ENCODE measurements at places on chromosomes 5 and 9.

- no peak for ATAC-seq
Observed at GRCh38 chr9:114682846-114683245, 854 bp upstream of the TEX48 start.

DNA sequence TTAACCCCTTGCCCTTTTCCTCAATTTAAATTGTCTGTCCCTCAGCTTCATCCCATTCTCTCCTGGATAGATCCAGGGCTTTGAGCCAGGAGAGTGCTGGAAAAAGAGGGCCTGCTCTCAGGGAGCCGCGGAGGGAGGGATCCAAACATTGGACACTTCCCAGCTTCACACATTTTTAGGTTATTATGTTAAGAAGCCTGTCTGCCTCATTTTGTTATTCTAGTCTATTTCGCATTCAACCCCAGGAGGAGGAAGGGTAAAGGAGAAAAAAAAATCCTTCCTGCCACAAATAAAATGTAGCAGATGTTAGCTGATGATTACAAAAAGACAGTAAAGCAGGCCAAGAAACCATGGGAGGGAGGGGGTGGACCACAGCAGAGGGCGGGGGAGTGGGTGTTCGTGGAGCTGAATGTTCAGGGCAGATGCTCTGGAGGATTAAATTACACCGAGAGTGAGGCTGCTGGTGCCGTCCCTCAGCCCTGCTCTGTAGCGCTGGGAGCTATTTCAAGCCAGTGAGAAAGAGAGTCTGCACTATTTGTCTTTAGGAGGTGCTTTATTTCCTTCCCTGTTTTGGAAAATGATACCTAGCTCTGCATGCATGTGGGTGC lies 60.6 kb upstream of the ZFR start:
- peak; percentile 92 for ATAC-seq

DNA sequence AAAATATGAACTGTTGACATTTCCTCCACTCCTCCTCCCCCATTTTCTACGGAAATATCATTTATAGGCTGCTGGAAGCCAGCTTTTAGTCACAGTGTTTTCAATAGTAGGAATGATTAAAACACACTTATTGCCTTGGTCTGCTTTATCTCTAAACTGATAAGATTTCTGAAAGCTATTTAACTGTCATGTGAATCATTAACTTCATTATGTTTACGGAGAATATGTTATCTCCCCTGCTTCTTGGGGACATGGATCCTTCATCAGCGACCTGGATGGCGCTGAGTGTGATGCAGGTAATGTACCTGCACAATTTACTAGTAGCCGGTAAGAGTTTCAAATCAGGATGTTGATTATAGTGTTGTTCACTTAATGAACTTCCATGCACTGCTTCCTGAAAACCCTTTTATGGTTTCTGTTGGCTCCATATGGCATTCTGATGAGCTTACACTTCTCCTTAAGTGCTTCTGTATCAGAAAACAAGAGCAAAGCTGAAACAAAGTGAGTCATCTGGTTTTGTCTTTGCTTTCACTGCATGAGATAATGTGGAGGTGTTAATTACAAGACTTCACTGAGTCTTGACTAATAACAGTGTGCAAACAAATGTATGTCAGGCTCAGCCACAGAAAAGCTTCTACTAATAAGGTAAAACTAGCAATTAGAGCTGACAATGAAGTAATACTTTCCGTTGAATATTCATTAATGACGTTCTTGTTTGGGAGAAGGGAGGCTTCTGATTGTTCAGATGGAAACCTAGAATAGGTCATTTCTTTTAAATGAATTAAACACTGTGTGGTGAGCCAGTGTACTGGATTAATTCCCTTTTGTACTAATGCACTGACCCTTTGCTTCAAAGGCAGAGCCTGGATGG lies 162.4 kb upstream of the ZNF608 start:
- no peak for ATAC-seq

- no peak for ATAC-seq
Observed at GRCh38 chr5:171336521-171337209, 27.6 kb downstream of the TLX3 start.

GRCh38 chr5:392431-392988 lies 50.5 kb upstream of the EXOC3 start:
- ATAC-seq = no peak

DNA sequence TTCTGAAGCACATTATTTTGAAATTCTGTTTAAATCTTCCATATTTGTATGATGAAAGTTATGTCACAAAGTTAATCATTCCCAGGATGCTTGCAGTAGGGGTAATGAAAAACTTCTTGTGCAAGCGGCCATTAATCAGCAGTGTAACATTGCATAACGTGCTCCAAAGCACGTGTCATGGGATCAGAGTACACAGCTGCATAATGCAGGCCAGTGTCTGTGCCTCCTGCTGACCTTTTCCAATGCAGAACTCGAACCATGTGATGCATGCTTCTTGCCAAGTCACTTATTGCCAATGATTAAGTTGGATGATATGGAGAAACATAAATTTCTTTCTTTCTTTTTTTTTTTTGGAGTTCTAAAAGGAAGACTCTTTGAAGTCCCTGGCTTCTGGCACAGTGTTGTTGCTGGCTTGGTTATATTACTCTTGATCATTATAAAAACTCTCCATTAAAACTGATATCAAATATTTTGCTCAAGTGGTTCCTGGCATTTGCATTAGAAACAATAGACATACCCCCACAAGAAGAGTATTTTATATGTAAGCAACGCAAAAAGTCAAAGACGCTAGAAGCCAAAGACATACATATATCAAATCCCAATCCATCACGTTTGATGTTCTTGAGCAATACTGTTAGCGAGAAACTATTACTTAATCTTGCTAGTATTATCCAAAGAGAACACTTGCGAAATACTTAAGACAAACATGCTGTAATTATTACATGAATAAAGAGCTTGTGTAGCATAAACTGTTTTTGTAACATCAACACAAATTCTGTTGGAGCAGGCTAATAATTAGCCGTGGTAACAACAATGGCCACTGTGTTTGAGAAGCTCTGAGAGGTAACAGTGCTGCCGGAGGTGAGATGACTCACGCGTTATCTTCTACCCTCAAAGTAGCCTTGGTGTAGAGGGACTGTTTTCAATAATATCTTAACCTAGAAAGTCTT lies 164.2 kb downstream of the AUH start:
- peak; percentile 64 for ATAC-seq

- ATAC-seq = peak; percentile 53
Observed at GRCh38 chr9:76394960-76395252, 680 bp upstream of the RFK start.

DNA sequence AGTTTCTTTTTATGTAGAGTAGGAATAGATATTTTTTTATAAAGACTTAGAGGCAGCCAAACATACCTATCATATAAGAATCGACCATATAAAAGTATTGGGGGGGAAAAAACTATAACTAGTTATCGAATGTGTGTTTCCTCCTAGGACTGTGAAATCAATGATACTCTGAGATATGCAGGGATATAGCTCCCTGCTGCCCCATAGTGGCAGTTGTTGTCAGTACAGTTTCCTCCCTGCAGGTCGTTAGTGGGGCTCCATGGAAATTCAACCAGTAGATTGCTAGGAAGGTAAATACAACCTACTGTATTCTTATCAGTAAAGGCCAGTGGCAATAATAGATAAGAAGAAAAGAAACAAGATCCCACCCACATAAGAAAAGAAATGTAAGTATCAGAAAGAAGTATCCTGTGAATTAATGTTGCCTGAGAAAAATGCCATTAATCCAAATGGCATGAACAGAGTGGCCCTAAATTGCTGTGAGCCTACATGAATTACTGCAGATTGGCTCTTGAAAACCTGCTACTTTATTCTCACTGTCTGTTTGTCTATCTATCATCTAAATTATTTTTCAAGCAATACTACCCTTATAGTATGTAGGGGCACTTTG lies 136.9 kb upstream of the FBN2 start:
- ATAC-seq = peak; percentile 92

GRCh38 chr5:102903074-102903871 lies 148.2 kb downstream of the PAM start:
- no peak for ATAC-seq

- ATAC-seq = no peak
Observed at GRCh38 chr9:124882231-124882630, 20.3 kb downstream of the ARPC5L start.

- ATAC-seq = no peak
Observed at GRCh38 chr9:15238646-15239045, 68.4 kb downstream of the TTC39B start.

DNA sequence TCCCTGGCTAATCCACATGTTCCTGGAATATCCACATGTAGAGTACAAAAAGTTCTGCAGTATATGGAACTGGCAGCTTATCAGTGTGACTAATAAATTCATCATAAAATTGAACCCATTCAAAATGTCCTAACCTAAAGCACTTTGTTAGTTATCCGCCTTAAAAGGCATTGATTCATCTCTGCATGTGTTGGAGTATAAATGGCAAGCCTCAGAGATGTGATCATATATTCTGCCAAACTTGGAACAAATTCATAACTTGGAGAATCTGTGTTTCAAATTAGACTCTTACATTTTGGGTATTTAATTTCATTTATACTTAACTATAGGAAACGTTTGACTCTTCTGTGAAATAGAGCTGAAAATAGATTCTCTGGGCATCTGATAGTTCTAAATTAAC lies 25.2 kb upstream of the NREP start:
- ATAC-seq = peak; percentile 43

All from SK-N-SH treated with all-trans-retinoic acid at 6 μM for 48 hours (cell line).